ENCODE measurements at places on chromosomes 11 and 22.

DNA sequence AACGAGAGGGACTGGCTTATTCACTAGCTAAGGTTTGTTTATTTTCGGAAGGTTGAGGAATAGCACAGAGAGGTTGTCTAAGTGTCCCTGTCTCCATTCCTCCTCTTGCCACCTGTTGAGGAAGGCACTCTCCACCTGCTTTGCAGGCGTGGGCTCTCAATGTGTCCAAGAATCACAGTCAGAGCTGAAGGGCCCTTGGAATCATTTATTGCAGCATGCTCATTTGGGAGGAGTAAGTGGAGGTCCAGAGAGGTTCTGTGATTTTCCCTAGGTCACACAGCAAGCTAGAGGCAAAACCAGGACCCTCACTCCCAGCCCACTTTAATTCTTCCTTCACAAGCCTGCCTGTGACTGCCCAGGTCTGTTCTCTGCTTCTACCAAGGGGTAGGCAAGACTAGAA lies 21.3 kb downstream of the ZBTB16 start:
- no peak for DNase-seq

- no peak for DNase-seq
Measured at GRCh38 chr22:44773082-44773481, 20.7 kb downstream of the ARHGAP8 start.

GRCh38 chr11:90476442-90477007 lies 253.7 kb upstream of the CHORDC1 start:
- DNase-seq = no peak

DNA sequence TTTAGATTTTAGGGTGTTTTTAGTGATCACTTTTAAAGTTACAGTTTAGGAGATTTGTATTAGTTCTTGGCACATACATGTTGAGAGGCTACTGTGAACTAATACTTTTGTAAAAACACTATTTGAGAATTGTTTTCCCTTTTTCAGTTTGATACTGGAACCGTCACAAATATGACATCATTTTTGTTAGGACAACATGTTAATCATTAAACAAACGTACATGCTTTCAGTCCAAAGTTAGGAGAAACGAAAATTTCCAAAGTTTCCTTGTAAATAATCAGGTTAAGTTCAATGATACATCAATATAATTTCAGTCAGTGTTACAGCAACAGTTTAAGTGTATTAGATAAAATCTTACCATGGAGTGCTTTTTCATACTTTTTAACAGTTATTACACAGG lies 53.1 kb downstream of the SPECC1L start:
- DNase-seq = no peak
